ENCODE measurements at places on chromosomes 11 and 22.

- DNase-seq: no peak
Observed at GRCh38 chr11:35139722-35140282, 831 bp downstream of the CD44 start.

DNA sequence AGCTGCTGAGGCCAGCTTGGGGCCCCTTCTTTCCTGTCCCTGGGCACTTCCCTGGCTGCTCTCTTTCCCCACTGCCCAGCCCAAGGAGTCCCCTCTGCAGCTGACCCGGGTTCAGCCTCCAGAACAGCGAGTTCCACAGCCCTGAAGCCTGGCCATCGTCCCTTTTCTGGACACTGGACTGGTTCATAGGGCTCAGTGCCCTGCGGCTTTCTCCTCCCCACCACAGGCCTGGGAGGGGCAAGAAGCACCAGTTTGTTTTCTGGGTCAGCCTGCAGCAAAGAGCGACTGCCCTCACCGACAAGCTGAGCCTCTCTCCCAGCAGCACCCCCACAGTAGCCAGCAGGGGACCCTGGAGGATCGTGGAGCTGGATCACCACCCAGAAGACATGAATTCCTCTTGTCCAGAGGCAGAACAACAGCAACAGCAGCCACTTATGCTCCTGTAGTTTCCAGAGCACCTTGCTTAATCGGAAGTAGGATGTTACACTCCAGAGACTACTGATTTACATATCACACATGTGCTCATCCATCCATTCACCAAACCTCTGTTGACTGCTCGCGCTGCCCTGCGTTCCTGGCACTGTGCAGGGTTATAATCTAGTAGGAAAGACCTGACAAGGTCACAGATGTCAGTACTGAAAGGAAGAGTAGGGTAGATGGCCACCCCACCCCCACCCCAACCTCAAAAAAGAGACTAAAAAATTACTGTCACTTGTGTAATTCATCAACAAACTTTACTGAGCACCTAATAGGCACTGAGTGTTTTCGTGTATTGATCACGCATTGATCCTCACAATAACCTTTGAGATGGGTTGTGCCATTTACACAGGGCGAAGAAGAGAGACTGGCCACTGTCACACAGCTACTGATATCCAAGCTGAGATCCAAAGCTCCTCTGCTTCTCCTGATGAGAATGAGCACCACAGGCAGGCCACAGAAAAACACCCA is 13.0 kb upstream of the CXCR5 start:
- no peak for DNase-seq

GRCh38 chr11:45365961-45366618 is 79.9 kb upstream of the SYT13 start:
- DNase-seq: no peak

DNA sequence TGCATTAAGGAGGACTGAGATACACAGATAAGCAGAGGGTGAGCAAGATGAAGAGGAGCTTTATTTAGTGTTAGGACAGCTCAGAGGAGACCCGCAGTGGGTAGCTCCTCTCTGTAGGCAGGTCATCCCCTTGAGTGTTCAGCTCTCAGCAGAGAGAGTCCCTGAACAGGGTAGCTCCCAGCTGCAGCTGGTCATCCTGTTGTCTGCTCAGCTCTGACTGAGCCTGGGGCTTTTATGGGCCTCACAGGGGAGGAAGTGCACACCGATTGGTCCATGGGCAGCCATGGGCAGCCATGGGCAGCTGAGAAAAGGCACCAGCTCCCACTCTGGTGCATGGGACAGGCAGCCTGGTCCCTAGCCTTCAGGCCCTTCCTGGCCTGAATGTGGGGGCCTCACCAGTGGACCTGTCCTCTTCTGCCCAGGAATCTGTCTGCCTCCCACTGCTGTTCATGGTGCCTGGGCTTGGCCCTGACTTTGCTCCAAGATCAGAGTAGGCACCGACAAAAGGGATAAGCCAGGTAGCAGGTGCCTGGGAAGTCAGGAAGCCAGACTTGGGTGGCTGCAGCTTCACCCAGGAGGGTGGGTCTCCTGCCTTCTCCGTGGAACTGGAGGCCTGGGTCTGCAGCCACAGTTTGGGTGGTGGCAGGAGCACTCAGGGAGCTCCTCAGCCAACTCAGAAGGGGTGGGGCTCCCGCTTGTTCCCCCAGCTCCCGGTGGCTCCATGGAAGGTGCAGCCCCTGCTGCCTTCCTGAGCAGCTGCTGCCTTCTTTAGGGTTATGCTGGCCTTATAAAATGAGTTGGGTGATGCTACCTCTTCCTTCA is 54.7 kb downstream of the MYEOV start:
- DNase-seq: no peak

- no peak for DNase-seq
Observed at GRCh38 chr11:61880454-61880853, 10.9 kb downstream of the FADS3 start.

DNA sequence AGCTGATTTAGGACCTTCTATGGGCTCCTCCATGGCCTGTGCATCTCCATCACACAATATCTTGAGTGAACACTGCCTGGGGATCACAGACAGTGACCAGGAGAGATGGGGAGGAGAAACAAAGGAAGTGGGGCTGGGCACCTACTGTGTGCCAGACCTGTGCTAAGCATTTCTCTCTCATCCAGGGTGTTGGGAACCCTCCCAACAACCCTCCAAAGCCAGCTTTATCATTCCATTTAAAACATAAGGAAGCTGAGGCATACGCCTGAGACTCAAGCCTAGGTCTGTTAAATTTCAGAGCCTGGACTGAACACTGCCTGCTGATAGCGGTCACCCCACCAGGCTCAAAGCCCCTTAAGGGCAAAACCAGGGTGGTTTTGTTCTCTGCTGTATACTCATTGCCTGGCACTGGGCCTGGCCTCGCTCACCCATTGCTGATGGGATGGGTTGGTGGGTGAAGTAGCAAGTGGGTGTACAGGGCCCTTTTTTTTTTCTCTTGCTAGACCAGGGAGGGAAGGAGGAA is 130.1 kb downstream of the MN1 start:
- DNase-seq: no peak

DNA sequence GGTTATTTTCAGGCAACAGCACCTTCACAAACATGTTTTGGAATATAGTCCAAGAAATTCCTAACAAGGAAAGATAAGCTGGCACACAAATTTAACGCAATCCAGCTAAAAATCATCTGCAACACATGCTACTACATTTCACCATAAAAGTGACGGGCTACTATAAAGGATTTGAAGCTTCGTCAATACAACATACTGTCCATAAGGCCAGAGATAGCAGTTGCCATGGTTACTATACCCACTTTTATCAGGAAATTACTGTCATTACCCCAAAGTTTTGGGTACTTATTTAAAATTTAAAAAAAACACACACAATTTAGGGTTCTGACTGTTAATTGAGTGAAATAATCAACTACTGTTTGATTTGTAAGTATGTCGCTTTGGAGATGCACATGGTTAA is 6.9 kb downstream of the PHF21A start:
- no peak for DNase-seq

- no peak for DNase-seq
Observed at GRCh38 chr11:96051820-96052219, 127.9 kb upstream of the MTMR2 start.

- DNase-seq: no peak
Observed at GRCh38 chr11:105156231-105156630, 16.7 kb upstream of the CARD18 start.

DNA sequence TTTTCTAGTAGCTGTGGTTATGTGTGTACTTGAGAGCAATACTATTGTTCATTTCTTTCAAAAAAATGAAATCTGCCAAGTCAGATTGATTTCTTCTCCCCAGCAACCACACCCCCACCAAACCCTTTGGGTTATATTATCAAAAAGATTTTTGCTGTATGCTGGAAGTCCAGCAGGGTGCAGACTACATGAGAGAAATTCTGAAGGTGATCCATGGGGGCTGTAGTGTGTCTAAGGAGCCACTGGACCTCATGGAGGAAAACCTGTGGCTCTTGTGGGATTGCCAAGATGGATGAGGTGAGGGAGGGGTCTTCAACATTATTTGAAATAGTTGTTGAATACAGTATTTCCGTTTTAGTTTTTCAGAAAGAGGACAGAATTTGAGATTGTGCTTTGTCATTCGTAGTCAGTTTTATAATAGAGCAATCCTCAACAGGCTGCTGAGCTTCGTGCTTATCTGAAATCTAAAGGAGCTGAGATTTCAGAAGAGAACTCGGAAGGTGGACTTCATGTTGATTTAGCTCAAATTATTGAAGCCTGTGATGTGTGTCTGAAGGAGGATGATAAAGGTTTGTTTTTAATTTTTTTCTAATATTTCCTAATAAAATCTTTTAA is 3.1 kb downstream of the EIF3M start:
- no peak for DNase-seq

DNA sequence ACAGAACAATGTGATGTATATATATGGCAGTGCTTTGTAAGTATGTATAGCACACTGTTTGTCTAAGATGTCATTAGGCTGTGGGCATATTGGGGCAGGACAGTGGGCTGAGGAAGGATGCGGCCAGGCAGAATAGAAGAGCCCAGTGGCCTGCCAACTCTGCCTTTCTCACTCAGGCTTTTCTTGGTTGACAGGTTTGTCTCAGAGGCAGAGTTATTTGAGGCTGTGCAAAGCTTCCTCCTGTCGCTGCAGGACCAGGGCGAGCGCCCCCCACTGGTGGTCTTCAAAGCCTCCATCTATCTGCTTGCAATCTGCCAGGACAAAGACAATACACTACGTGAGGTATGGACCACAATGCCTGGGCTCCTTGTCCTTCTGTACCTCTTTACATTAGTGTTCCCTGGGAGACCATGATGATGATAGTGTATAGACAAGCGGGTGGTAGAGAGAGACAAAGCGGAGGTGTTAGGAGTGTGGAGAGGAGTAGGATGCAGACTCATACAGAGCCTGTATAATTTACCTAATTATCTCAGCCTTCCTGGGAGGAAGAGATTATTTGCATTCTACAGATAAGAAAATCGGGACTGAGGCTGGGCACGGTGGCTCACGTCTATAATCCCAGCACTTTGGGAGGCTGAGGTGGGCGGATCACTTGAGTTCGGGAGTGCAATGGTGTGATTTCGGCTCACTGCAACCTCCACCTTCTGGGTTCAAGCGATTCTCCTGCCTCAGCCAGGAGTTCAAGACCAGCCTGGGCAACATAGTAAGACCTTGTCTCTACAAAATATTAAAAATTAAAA is 37.3 kb upstream of the CCDC134 start:
- DNase-seq: no peak

DNA sequence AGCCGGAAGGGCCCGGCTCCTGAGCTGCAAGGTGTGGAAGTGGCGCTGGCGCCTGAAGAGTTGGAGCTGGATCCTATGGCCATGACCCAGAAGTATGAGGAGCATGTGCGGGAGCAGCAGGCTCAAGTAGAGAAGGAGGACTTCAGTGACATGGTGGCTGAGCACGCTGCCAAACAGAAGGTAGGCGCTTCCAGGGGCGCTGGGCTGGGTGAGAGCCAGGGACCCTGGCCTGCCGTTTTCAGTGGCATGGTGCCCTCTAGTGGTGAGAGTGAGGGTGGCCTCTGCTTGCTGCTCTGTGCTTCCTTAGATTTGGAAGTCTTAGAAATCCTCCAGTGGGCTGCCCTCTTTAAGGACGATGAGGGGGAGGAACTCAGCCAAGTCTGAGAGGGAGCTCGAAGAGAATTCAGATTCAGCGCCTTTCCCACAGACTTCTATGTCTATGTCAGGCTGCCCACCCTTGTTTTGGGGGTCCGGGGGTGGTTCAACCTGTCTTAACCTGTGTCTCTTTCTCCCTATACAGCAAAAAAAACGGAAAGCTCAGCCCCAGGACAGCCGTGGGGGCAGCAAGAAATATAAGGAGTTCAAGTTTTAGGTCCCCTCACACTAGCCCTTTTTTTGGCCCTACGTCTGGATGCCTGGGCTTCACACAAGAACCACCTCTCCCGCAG is 1.8 kb upstream of the PACS1 start:
- peak; percentile 65 for DNase-seq

DNA sequence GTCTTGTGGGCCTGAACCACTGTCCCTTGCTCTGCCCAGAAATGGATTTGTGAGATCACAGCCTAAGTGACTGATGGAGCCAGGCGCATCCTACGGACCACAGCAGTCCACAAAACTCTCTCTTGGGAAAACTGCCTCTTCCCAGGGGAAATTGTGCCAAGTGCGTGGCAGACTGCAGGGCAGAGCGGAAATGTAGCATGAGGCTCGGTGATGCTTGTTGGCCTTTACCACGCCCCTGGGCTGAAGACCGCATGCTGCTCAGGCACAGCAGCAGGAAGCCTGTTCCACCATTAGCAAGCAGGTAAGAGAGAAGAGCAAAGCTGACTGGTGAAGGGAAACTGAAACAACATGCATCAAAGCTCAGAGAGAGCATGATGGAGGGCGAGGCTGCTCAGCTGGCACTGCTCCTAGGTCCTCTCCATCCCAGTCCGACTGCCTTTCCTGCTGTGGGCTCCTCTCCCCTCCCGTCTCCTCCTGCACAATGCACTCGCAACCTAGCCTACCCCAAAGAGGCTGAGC is 26.5 kb upstream of the SCARF2 start:
- peak; percentile 15 for DNase-seq

GRCh38 chr11:45607995-45608394 is 57.4 kb downstream of the CHST1 start:
- no peak for DNase-seq

- DNase-seq: no peak
Observed at GRCh38 chr11:107785401-107785800, 73.2 kb downstream of the SLC35F2 start.

DNA sequence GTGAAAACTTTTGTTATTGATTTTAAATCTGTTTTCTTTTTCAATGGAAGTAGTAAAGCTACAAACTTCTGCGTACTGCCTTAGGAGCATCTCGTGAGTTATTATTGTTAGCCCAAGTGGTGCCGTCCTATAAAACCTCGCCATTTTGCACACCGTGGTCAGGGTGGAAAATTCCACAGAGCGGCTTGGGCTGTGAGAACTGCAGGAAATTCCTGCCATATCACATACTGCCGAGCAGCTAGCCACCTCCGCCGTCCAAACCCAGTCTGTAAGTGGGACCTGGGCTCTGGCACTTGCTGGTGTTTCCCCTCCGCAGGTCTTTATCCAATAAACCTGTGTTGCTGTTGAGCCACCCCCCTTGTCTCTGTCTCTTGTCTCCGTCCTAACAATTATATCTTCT is 88.0 kb upstream of the POU2AF2 start:
- no peak for DNase-seq

DNA sequence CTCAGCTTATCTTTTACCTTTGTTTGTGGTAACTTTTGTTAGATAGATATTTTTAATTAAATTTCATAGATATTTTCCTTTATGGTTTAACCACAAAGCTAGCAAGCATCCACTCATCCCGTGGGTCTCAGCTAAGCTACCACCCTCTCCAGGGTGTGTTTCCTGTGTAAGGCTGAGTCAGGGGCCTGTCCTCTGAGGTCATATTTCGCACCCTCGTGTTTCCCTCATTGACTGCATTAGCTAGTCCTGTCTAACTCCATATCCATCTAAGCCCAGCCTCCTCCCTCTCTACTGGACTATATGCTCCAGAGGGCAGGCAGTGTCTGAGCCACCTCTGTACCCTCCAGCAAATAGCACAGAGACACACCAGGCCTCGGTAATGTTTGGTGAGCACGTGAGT is 16.7 kb downstream of the XRRA1 start:
- DNase-seq: no peak

DNA sequence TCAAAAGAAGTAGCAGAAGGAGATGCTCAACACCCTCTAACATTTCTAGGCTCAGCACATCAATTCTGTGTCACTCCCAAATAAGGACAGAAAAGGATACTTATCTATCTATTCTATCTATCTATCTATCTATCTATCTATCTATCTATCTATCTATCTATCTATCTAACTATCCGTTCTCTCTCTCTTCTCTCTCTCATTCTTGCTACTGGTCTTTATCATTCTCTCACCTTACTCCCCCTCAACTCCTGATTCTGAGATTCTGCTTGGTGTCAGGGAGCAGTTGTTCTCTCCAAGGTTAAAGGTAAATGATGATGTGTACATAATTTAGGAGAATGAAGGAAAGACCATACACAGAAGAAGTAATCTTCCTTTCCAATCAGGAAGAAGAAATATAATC is at the start of gene OR10G6:
OR10G6 (minus strand) TSS at position 43 of the 400 bp plus-strand sequence; CDS start at position 43, 0 bp downstream.
- DNase-seq: no peak

Measured in stimulated activated CD4-positive, alpha-beta T cell treated with anti-CD3 and anti-CD28 coated beads, Interleukin-1b, Interleukin-23, amount 100 ng/mL, for 1 hour (primary cell).